ENCODE measurements at places on chromosomes 12 and 14. TPM values are rescaled to one million over a fixed set of nuclear protein-coding genes. Genes with fewer than 3 reads are reported as not detected.

The ADAMTS20 gene
- 1.6 TPM for total RNA-seq

The SLC24A4 gene
- total RNA-seq: 0.04 TPM

The CCDC175 gene
- total RNA-seq: 0.16 TPM

The CARMIL3 gene
- 1.6 TPM for total RNA-seq

The NUAK1 gene
- total RNA-seq: 25.1 TPM

The SYCP3 gene
- total RNA-seq: 0.16 TPM

GRCh38 chr12:53173085-53173715 is 7.3 kb upstream of the ZNF740 start:
- no peak for DNase-seq

- no peak for DNase-seq
Measured at GRCh38 chr14:78851189-78851588, 681.0 kb downstream of the NRXN3 start.

DNA sequence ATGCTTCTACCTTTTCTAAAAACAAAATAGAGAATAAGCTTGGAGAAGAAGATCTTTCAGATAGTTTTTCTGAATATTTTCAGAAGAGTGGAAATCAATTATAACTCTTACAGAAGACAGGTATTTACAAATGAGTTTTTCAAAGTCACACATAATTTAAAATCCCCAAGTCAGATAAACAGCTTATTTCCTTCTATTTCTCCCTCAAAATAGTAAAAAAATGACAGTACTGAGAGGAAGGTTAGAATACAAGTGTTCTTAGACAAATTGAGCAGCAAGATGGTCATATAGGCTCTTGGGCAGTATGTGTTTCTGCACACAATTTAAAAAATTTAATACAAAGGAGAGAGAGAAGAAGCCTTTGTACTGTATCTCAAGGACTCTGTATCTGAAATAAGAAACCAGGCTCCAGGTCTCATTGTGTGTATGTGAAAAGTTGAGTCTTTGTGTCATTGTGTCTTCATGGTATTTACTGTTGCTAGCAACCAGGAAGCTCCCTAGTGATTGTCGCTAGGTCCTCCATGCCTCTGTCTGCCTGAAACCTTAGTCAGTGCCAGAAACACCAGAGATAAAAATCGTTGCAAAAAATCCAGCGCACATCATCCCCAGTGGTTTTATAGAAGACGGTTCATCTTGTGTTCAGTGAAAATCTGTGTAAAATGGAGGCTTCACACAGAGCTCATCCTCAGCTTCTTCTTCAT is 12.9 kb upstream of the TUBA1A start:
- no peak for DNase-seq

- no peak for DNase-seq
Measured at GRCh38 chr12:20119596-20120402, 248.5 kb upstream of the PDE3A start.

GRCh38 chr12:108750526-108750925 is 19.2 kb upstream of the CORO1C start:
- DNase-seq: no peak

DNA sequence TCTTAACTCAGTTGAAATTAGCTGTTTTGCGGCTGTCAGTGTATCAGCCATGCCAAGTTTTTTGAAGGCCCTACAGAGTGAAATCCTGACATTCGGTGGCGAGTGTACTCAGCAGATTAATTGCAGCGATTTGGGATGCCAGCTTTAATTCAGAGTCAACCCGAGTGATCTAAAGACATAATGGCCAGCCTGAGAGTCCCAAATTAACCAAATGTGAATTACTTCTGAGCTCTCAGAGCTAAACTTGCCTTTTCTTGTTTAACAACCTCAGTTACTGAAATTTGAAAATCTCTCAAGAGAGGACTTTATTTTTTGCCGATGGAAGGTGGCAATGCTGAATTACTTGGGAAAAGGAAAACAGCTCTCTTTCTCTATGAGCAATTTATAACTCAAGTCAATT is 148.5 kb downstream of the GLT1D1 start:
- no peak for DNase-seq

DNA sequence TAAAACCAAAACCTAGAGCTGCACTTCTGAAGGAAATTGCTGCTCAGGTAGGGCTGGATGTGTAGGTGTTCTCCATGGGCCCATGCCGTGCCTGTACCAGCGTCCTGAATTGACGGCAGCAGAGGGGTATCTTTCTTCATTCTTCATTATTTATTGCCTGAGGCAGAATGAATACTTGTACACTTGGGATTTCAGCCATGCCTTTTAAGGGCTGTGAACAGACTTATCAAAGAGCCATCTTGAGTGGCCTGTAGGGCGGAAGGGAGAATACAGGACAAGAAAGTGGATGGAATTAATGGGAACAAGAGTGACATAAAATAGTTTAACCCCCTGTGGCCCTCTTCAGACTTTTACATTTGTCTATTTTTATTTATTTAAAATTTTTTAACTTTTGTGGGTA is 61.4 kb downstream of the RASSF3 start:
- DNase-seq: no peak

DNA sequence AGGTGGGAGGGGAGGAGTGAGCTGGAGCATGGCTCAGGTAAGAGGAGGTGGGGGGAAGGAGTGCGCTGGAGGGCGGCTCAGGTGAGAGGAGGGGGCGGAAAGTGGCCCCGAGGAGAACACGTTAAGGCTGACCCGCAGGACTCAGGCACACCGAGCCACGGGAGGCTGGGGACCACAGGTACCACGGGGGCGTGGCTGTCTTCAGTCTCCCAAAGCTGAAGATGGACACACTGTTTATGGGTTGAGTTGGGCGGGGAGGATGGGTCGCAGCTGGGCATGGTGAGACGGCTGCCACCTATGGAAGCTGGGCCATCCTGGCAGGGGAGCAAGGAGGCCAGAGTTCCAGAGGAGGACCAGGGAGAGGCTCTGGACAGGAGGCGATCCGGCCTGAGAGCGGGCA is 23.5 kb downstream of the UBR7 start:
- no peak for DNase-seq

DNA sequence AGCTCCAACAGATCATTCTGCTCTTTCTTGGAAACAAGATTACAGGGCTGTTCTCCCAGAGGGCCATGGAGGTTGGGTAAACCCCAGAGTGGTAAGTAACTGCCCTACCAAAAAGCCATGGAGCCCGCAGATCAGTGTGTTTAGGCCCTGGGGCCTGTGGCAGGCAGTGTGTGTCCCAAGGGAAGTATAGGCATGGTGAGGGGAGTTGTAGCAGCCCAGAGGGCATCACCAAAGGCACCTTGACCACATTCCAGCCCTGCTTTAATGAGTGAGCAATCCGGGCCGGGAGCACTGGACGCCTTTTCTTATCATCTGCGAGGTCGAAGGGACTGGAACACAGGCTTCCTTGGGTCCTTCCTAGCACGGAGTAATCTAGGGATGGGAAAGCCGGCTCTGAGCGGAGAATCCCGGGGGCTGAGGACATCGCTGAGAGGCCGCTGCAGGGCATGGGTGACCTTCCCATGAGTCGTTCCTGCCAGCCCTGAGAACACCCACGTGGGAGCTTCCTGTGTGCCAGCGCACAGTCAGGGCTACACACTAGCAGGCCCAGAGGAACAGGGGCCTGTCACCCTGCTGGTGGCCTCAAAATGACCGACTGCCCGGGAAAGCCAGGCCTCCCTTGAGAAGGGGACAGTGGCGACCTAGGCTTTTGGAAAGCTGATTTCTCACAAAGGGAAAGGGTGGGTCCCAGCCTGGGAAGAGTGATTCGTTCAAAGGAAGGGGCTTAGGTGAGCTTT is 91.3 kb downstream of the NINJ2 start:
- no peak for DNase-seq

GRCh38 chr12:25433024-25433423 is 120.1 kb downstream of the LMNTD1 start:
- DNase-seq: no peak

- no peak for DNase-seq
Measured at GRCh38 chr12:12635651-12636050, 24.0 kb downstream of the CREBL2 start.
